ENCODE measurements at places on chromosomes 1 and 21. TPM values are rescaled to one million over a fixed set of nuclear protein-coding genes. Genes with fewer than 3 reads are reported as not detected.

- DNase-seq, result no peak
Measured at GRCh38 chr1:232407120-232407519, 222.8 kb downstream of the SIPA1L2 start.

DNA sequence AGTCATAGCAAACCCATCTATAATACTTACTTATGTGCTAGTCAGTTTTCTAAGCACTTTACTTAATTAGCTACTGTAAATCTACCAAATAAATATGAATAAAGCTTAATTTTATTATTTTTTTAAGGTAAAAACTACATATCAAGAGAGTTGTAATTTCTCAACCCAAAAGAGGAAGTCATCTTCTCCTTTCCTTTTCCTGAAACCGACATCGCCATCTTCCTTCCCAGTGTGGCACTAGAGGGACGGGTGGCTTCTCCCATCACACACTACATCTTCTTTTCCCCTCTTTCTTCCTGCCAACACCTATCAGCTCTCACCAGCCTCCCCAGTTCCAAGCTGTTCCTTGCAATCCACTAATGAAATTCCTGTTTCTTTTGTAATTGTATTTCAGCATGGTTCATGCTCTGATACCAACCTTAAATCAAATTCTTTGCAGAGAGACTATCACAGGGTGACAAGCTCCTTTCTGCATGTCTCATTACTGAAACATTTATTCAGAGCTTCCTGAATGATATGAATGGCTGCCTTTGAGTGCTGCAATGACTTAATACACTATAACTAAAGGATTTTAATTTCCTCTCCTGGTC is 251.6 kb upstream of the FAM78B start:
- DNase-seq, result no peak

DNA sequence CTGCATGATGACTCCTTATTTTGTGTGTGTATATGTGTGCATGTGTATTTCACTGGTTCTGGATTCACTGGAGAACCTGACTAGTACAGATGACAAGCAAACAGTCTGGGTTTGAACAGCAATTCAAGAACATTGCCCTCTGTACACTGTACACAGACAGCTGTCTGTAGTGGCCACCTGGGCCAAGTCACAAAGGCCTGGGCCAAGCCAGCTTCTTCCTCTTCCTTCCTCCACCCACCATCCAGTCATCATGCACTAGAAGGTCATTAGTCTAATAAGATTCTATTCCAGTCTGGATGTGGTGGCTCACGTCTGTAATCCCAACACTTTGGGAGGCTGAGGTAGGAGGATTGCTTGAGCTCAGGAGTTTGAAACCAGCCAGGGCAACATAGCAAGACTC is 155.9 kb downstream of the ELAVL4 start:
- no peak for DNase-seq

Gene SLC5A9
- 0.69 TPM for polyA plus RNA-seq

Gene C1orf141
- not detected for polyA plus RNA-seq

Gene SLC35F3
- polyA plus RNA-seq, result under 0.01 TPM

All from sigmoid colon (tissue), 7 donors.